Frontal cortex (tissue), 4 donors: ENCODE measurements at places on chromosomes 11 and 22. TPM values are rescaled to one million over a fixed set of nuclear protein-coding genes. Genes with fewer than 3 reads are reported as not detected.
A peak's percentile ranks its signal among the peaks of the same experiment; 100 is the strongest.

LRRC32 gene
- 0.41 TPM for total RNA-seq

- DNase-seq, result no peak
Measured at GRCh38 chr11:70326833-70327232, 56.3 kb downstream of the PPFIA1 start.

DNA sequence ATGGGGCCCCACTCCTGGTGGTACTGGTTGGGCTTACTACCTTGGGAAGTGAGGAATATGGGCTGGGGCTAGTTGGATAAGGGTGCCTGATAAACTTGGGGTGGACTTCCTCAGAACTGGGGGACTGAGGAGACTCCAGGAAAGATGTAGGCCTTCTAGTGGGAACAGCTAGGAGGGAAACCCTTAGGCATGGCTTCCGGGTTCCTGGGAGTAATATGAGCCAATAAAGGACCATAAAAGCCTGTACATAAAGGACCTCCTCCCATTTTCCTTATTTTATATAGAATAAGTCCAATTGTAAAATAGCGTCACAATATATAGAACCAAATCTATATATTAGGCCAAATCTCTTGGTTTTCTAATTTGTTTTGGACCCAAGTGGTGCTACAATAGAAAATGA lies 18.4 kb upstream of the RNASEH2C start:
- no peak for DNase-seq

DNA sequence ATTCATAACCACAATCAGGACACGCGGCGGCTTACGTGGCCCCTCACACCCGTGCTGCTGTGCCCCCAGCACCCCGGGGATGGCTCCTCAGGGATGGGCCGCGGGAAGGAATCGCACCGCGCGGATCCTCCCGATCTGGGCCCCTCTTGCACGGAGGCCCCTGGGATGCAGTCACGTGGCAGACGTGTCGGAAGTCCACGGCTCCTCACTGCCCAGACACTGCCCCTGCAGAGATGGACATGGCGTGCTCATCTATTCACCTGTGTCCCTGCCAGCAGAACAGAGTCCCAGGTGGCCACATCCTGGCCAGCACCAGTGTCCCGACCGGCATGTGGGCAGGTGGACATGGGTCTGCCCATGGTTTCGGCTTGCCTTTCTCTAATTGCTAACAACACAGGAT lies 12.8 kb downstream of the MOB2 start:
- no peak for DNase-seq

DNA sequence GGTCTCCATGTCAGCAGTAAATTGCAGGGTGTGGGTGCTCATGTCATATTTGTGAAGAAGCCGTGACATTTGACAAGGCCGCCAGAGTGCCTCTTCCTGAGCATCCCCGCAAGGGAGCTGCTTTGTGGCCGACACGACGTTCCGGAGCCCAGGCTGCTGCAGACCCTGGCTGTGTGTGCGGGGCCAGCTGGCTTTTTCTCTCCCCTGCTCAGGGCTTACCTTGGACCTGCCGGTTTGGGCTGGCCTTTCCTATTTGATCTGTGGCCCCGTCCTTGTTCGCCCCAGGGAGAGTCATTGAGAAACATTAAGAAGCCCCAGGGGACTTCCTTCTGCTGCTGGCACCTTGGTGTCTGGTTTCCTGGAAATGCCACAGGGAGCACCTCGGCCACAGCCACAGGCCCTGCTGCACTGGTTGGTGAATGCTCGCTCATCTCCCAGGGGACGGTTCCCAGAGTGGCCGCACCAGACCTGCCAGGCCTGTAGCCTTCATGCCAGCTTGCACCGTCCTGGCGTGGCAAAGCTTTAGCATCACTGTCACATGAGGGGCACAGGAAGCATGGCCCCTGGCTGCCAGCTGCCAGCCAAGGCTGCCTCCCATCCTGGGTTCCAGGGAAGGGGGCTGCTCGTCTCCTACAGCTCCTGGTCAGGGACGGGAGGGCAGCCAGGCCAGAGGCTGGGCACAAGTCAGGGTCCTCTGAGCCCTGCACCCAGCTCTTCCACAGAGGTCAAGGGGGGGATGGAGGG lies 5.4 kb downstream of the GRK2 start:
- DNase-seq, result no peak

DNA sequence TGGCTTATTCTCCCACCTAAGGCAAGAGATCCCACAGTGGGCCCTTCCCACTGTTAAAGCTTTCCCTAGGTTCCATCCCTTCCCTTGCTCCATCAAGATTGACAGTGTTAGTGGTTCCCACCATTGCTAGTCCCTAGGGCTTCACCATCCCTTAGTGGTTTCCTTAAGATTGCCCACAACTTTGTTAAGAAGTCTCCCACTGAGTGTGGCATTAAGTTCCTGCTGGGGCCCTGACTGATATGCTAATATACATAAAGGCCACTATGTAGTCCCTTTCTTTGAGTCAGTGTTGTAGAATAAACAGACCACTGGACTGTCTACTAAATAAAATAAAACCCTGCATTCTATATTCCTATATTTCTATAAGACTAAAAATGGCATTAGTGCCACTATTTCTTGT lies 176.1 kb downstream of the GUCY1A2 start:
- DNase-seq, result no peak

HEPHL1 gene
- not detected for total RNA-seq

- peak; percentile 46 for DNase-seq
Measured at GRCh38 chr22:50577987-50578775, at the start of gene CPT1B. TSS of gene CPT1B (minus strand) at chr22:50578427. CDS start at chr22:50577915, 512 bp downstream.

DNA sequence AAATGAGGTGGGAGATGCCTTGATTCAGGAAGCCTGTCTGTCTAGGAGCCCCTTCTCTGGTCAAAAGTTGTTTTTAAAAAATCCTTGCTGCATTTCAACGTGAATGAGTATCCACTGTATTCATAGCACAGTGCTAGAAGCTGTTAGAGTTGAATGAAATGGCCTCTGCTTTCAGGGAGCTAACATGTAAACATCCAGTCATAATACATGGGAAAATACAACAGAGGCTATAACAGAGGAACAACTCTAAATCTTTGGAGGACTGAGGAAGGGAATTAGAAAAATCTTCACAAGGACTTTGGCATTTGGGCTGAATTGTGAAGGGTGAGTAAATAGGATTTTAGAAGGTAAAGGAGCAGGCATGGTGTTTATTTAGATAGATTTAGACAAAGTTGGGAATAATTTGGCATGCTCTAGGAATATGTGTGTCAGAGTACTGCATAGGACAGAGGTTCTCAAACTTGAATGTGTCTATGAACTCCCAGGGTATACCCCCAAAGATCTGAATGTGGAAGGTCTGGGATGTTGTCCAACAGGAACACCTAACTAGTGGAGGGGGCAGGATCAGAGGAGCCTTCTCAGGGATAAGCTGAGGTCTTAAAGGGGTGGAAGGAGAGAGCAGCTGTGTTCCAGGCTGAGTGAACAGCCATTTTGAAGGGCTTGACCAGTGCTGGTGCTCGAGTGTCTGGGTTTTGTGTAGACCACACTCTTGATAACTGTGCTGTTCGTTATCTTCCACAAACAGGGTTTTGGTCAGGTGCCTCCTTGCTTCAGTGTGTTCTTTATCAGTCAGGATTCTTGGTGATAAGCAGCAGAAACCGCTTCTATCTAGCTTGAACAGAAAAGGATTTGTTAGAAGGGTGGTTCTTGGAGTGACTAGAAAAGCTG lies 12.7 kb downstream of the SREBF2 start:
- no peak for DNase-seq

SLC22A25 gene
- total RNA-seq, result not detected

DNA sequence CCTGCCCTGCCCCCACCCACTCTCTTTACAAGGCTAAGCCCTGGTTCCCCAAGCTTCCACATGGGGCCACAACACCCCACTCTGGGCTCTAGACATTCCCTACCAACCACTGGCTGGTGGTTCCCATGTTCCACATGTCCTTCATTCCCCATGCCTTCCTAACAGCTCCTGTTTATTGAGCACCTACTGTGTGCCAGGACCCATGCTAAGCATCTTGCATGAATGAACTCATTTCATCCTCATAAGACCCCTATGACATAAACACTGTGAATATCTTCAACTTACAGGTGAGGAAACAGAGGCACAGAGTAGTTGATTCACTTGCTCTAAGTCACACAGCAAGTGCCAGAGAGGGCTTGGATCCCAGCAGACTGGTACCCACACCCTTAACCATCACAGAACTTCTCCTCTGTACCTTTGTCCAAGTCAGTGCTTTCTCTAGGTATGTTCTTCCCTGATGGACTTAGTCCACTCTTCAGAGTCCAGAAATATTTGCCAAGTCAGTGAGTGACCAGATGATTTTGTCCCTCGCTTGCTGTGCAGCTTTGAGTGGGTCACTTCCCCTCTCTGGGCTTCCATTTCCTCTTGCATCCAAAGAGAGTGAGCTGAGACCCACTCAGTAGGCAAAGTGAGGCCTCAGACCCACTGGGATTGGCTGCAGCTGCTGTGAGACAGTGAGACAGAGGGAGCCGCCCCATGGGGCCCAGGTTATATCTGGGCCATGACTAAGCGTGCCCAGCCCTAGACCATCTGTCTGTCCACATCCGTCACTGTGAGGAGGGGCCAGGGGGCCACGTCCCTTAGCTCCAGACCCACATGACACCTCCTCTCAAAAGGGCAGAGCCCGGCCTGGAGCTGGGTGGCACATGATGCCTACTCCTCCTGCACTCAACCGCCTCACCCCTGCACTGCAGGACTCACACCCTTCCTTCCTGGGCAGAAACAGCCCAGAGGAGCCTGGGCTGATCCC lies 132.4 kb downstream of the MN1 start:
- DNase-seq, result no peak

CHST1 gene
- total RNA-seq, result 10.6 TPM

MS4A2 gene
- total RNA-seq, result under 0.01 TPM

DNA sequence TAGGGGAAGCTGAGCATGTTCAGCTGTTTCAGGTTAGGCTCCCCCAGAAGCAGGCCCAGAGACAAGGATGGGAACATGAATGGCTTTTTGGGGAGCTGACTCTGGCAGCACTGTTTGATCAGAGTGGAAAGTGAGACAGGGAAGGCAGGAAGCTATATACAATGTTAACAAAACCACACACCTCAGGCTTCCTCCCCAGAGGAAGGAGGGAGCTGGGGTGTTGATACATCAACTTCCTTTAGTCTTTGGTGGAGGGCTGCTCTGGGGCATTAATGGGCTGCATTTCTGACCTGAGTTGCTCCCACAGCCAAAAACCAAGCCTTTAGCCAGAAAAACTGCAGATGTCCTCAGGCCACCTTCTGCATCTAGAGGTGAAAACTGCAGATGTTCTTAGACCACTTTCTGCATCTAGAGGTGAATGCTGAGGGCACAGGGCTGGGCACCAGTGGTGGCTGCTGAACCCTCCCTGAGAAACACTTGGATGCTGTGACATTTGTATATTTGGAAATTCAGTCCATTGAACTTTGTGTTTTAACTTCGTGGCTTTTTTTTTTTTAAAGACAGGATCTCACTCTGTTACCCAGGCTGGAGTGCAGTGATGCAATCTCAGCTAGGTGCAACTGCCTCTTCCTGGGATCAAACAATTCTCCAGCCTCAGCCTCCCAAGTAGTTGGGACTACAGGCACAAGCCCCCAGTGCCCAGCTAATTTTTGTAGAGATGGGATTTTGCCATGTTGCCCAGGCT lies 49.9 kb downstream of the KIAA1671 start:
- no peak for DNase-seq

ANKK1 gene
- total RNA-seq, result not detected

DNA sequence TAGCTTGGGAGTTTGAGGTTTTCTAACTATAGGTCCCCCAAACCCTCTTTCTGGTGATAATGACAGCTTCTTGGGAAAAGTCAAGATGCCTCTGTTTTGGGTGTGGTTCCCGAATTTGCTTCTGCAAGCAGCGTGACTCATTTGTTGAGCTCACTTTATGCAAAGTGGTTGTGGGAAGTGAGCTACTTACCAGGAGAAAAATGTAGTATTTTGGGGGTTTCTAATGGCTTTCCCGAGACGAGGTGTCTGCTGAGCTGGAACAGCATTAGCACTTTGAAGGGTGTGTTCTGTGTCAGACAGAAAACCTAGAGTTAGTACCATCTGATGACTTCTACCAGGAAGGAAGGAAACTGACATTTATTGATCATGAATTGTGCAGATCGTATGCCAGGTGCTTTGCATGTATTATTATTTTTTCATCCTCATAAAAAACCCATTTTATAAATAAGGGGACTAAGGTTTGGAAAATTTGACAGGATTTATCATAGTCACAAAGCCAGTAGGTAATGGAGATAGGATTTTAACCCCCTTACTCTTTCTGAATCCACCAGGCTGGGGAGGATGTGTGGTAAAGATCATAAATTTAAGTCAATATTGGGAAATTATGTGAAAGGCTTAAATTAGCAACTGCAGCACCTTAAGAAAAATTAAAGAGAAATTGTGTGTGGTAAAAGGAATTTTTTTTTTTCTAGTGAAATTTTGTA lies 108.8 kb upstream of the CD44 start:
- no peak for DNase-seq

P4HA3 gene
- total RNA-seq, result 0.41 TPM

DNA sequence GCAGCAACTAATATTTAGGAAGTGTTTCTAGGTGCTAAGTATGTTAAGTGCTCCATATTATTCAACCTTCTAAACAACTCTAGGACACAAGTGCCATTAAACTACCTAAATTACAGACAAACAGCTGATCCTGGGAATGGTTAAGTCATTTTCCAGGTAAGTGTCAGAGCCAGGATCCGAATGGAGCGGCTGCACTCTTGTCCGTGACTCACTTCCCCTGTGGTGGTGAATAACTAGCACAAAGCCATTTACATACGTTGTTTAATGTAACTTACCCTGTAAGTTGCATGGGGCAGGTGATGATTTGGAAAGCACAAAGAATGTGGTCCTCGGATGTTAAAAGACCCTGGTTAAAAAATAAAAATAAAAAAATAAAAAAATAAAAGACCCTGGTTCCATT lies 8.8 kb upstream of the PRG2 start:
- DNase-seq, result no peak

- no peak for DNase-seq
Measured at GRCh38 chr11:58011771-58012170, 11.9 kb upstream of the OR9Q1 start.

TREH gene
- total RNA-seq, result not detected

FOLR2 gene
- total RNA-seq, result 5.7 TPM

- no peak for DNase-seq
Measured at GRCh38 chr11:65503949-65504673, 5.3 kb downstream of the MALAT1 start.

ZNHIT2 gene
- 6.1 TPM for total RNA-seq

FGF3 gene
- not detected for total RNA-seq

GRCh38 chr22:27851974-27852746 lies 50.6 kb upstream of the MN1 start:
- DNase-seq, result no peak

- no peak for DNase-seq
Measured at GRCh38 chr11:34564807-34565241, 51.2 kb upstream of the ELF5 start.

- DNase-seq, result no peak
Measured at GRCh38 chr11:79461666-79462645, 21.1 kb upstream of the TENM4 start.
